Mesothelial cell of epicardium (in vitro differentiated cells): ENCODE measurements at places on chromosomes 2 and 18. TPM values are rescaled to one million over a fixed set of nuclear protein-coding genes. Genes with fewer than 3 reads are reported as not detected.

Gene C2orf80
- not detected in 3 replicates for total RNA-seq

Gene CRYBA2
- not detected in 3 replicates for total RNA-seq

Gene TMEM169
- 0.71 to 0.84 TPM (median 0.78 TPM) in 3 replicates for total RNA-seq

Gene SERPINB13
- 0.27 to 0.77 TPM (median 0.38 TPM) in 3 replicates for total RNA-seq

DNA sequence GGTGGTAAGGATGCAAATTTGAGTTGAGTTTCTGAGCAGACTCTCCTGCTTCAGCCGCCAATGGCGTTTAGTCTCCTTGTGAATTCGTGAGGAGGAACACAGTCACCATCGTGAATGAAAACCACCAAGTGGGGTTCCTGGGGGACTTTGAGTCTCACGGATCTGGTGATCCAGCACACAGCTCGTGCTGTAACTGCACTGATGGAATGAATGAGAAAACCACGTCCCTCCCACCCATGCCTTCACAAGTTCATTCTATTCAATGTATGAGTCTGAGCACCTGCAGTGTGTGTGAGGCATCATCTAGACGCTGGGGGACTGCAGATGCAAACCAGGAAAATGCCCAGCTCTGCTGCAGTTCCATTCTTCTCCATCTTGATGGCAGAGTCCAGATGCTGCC is 127.9 kb downstream of the PIEZO2 start:
- no peak overlapping the region for H3K27ac ChIP-seq
- H3K36me3 ChIP-seq, result no peaks in the 10 kb centered on the region
- H3K4me1 ChIP-seq, result peaks cover 22% of the 10 kb centered on the region
- H3K27me3 ChIP-seq, result no peaks in the 10 kb centered on the region
- no peak for DNase-seq

- no peaks in the 10 kb centered on the region for H3K36me3 ChIP-seq
- DNase-seq, result no peak
- H3K4me3 ChIP-seq, result no peak overlapping the region
- peaks cover 4% of the 10 kb centered on the region for H3K4me1 ChIP-seq
These were observed 2.8 kb upstream of the DIPK1C start for GRCh38 chr18:74459889-74460288.

GRCh38 chr18:8658858-8659485 is 46.4 kb upstream of the MTCL1 start:
- no peak overlapping the region for H3K27ac ChIP-seq
- no peak for DNase-seq
- H3K27me3 ChIP-seq, result peaks cover 34% of the 10 kb centered on the region
- H3K36me3 ChIP-seq, result no peaks in the 10 kb centered on the region

- H3K4me3 ChIP-seq, result no peak overlapping the region
- H3K4me1 ChIP-seq, result peaks cover 28% of the 10 kb centered on the region
- peaks cover 12% of the 10 kb centered on the region for H3K27me3 ChIP-seq
- H3K27ac ChIP-seq, result no peak overlapping the region
- no peak for DNase-seq
- H3K36me3 ChIP-seq, result no peaks in the 10 kb centered on the region
These were observed 14.6 kb upstream of the TNS1 start for GRCh38 chr2:218017211-218018053.

GRCh38 chr18:10418836-10419235 is 35.6 kb upstream of the APCDD1 start:
- H3K27ac ChIP-seq, result no peak overlapping the region
- H3K4me1 ChIP-seq, result peaks cover 5% of the 10 kb centered on the region
- H3K36me3 ChIP-seq, result peaks cover 5% of the 10 kb centered on the region
- no peak for DNase-seq
- H3K4me3 ChIP-seq, result no peak overlapping the region
- peaks cover 2% of the 10 kb centered on the region for H3K27me3 ChIP-seq

DNA sequence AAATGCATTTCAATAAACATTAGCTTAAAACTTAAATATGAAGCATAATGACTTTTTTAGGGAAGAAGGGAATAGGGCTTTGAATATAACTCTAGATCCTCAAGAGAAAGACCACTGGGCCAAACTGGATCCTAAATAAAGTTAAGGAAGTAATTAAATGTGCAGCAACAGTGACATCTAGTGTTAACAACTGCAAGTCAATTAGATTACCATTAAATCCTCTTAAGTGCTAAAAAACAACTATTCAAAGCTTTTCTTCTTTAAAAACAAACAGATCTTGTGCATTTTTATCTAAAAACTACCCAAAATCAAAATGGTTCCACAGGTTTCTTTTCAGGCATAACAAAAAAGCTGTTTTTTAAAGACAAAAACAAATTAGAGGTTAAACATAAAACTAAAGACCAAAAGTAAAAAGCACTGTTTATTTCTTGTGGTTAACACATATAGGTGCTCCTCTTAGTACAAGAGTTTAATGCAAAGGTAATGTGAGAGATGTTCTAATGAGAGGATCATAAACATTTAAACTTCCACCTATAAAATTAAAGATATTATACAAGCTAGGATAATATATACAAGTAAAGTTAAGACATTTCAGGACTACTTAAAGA is 111.4 kb downstream of the THADA start:
- H3K4me1 ChIP-seq, result peaks cover 47% of the 10 kb centered on the region
- H3K4me3 ChIP-seq, result no peak overlapping the region
- H3K27ac ChIP-seq, result peak overlapping the region; percentile 56
- no peak for DNase-seq
- H3K27me3 ChIP-seq, result no peaks in the 10 kb centered on the region

DNA sequence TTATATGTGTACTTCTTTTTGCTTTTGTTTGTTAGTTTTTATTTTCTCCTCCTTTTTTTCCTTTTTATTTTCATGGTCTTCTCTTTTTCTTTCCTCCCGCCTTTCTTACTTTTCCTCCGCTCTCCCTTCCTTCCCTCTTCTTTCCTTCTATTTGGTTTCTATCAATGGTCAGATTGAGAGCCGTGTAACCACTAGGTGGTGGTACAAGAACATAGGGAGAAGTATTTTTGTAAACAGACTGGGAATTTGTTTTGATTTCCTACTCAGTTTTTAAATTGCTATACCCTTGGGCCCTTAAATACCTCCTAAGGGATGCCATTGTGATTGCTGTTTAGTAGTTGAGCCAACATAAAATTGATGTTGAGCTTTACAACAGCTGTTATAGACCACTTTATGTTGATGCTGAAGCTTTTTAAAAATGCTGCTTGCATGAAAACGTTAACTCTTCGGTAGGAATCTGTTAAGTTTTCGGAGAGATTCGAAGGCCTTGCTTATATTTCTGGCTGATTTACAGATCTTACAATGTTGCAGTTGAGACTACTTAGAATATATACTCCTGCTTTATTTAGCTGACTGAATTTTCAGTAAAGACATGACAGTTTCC is 124.2 kb downstream of the UBE2E3 start:
- no peak overlapping the region for H3K27ac ChIP-seq
- no peaks in the 10 kb centered on the region for H3K27me3 ChIP-seq
- no peak for DNase-seq
- H3K4me1 ChIP-seq, result peaks cover 9% of the 10 kb centered on the region
- no peaks in the 10 kb centered on the region for H3K36me3 ChIP-seq

- no peak overlapping the region for H3K27ac ChIP-seq
- no peak overlapping the region for H3K4me3 ChIP-seq
These were observed 469.7 kb upstream of the FANCL start for GRCh38 chr2:58710795-58711279.

GRCh38 chr2:98153481-98153880 is 66.5 kb downstream of the VWA3B start:
- H3K27me3 ChIP-seq, result peaks cover 3% of the 10 kb centered on the region
- no peak overlapping the region for H3K4me3 ChIP-seq
- H3K4me1 ChIP-seq, result peaks cover 5% of the 10 kb centered on the region

DNA sequence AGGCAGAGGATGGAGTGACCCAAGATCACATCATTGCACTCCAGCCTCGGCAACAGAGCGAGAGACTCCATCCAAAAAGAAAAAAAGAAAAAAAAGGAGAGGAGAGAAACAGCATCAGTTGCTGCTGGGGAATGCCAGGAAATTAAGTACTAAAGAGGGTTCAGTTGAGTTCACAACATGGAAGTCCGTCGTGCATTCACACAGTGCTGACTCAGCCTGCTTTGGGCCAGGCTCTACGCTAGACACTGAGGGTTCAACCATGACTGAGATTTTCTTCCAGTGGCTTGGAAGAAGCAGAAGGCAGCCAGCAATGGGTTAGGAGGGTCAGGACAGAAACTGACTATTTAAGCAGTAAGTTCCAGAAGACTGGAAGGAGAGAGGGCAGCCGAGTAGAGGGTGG is 108.8 kb downstream of the FMNL2 start:
- H3K4me3 ChIP-seq, result no peak overlapping the region
- H3K4me1 ChIP-seq, result peaks cover 31% of the 10 kb centered on the region
- H3K36me3 ChIP-seq, result no peaks in the 10 kb centered on the region
- DNase-seq, result no peak

- no peak for DNase-seq
- no peaks in the 10 kb centered on the region for H3K36me3 ChIP-seq
- peaks cover 50% of the 10 kb centered on the region for H3K4me1 ChIP-seq
- peak overlapping the region; percentile 95 for H3K27ac ChIP-seq
- no peaks in the 10 kb centered on the region for H3K27me3 ChIP-seq
These were observed 46.2 kb upstream of the SMAD7 start for GRCh38 chr18:48996901-48997463.

- peak overlapping the region; percentile 56 for H3K27ac ChIP-seq
- H3K4me3 ChIP-seq, result no peak overlapping the region
- no peaks in the 10 kb centered on the region for H3K36me3 ChIP-seq
- H3K4me1 ChIP-seq, result peaks cover 5% of the 10 kb centered on the region
- DNase-seq, result no peak
- no peaks in the 10 kb centered on the region for H3K27me3 ChIP-seq
These were observed 779.5 kb upstream of the LRRTM1 start for GRCh38 chr2:81084101-81084500.

DNA sequence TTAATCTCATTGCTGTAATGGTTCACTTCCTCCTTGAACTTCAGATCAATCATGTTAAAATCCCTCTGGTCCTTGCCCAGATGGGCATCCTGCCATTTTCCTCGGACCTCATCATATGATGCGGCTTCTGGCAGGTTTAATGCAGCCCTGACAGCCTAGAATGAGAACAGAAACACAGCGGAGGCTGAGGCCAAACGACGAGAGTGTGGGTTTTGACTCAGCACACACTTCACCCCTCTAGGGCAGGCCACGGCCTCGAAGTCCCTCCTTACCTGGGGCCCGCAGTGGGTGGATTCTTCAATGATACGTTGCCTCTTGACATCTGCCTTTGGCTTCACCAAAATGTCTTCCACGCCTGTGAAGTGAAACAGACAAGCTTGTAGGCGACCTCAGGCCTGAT is 56.8 kb downstream of the POLR1A start:
- H3K4me3 ChIP-seq, result no peak overlapping the region
- H3K27ac ChIP-seq, result no peak overlapping the region
- no peaks in the 10 kb centered on the region for H3K4me1 ChIP-seq
- no peaks in the 10 kb centered on the region for H3K27me3 ChIP-seq

- no peaks in the 10 kb centered on the region for H3K27me3 ChIP-seq
- H3K4me1 ChIP-seq, result no peaks in the 10 kb centered on the region
- peak overlapping the region; percentile 43 for H3K27ac ChIP-seq
- no peak overlapping the region for H3K4me3 ChIP-seq
These were observed 25.2 kb downstream of the NUP35 start for GRCh38 chr2:183149489-183149888.
